ENCODE measurements at places on chromosomes 16 and 17.

DNA sequence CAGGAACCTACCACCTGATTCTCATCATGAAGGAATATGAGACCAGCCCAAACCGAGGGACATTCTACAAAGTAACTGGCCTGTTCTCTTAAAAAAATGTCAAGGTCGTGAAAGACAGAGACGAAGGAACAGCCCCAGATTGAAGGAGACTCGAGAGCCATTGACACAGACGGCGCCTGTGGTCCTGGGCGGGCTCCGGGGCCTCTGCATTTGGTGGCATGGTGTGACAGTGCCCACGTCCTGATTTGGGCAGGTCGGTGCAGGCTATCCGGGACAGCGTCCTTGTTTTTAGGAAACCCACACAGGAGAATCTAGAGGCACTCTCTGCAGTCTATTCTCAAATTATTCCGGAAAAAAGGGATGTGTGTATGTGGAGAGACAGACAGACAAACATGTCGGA lies 64.1 kb downstream of the ADCY9 start:
- DNase-seq, result peak; percentile 30

DNA sequence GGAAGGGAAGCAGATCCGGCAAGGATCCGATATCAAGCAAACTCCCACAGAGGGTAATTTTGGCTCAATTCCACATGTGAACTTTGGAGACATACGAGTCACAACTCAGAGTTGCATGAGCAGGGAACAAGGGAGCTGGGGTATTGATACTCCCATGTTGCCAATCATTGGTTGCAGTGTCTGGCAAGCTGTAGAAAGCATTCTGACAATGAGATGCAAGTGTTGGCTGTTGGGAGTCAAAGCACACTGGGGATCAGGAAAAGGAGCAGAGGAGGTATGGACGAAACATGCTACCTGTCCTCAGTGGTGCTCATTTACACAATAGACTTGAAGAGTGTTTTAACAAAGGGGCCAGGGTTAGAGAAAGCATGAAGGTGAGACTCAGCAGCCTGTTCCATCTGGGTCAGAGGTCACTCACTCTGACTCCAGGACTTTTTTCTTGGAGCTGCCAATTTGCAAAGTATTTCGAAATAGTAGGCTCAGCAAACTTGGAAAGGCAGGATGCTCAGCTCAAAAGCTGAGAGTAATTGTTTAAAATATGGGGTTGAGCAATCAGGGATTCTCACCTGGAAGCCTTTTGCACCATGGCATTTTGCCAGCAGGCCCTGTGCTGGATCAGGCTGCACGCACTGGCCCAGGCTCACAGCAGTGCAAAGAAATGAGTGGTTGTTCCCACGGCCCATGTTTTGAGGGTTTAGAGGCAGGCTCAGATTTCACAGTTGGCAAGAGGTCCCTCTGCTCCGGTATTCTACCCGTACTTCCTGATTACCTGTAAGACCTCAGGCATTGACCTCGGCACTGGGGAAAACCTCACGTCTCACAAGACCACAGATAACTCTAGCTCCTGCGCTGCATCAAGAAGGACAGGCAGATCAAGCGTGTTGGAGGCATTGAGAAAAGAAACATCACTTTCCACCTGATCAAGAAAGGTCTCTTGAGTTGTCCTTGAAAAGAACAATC lies 17.6 kb upstream of the NKD1 start:
- no peak for DNase-seq

DNA sequence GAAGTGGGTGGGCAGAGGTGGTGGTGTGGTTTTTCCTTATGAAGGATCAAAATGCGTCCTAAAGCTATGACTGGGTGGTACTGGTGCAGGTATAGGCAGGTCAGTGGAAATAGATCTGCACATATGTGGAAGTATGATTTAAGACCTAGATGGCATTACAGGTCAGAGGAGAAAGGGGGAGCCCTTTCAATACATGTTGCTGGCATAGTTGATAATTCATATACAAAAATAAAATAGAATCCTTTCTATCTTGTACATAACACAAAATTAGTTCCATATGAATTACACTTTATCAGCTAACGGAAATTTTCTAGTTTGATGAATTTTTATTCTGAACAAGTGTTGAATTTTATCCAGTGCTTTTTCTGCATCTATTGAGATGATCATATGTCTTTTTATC lies 20.8 kb upstream of the PIK3R5 start:
- no peak for DNase-seq

DNA sequence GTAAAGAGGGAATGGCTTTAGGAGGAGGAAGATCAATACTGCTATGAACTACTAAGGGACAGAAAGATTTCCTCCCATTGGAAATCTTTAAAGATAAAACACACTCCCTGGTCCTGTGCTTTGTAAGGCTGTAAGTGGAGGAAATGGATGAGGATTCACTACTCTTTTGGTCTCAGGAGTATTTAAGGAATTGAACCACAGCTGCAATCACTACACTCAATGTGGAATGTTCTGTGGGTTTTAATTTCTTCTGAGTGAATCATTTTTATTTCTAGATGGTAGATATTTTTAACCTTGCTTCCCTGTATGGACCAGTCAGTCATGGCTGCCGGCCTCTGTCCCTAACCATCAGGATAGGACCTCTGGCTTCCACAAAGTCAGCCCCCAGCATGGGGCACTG lies 65.6 kb downstream of the SDR42E1 start:
- DNase-seq, result no peak

DNA sequence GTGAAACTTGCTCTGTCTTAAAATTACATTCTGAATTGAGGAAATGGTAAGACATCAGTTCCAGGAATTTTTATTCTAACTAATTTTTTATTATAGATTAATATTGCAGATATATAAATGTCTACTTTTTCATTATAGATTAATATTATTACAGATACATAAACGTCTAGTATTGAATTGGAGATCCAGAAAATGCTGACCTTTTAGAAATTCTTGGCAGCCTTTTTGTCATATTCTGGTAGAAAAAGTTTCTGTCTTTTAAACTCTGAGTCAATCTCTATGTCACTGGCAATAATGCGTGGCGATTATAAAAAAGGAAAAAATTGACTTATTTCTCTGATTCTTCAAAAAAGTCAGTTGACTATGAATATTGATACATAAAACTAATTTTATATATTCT lies 8.7 kb downstream of the ERCC4 start:
- DNase-seq, result no peak

DNA sequence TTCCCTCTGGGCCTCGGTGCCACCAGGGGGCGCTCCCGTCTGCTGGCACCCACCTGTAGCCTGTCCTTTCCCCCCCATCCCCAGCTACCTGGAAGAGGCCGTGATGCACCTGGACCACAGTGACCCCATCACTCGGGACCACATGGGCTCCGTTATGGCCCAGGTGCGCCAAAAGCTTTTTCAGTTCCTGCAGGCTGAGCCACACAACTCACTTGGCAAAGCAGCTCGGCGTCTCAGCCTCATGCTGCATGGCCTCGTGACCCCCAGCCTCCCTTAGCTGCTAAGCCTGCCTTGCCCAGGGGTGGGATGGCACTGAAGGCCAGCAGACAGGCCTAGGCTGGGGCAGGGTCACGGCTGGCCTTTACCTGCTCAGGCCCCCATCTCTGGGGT lies 818 bp upstream of the NRN1L start:
- no peak for DNase-seq

- DNase-seq, result no peak
Observed at GRCh38 chr17:78132767-78133178, 2.2 kb downstream of the TMC8 start.

GRCh38 chr17:42655528-42655927 lies 3.6 kb upstream of the TUBG2 start:
- DNase-seq, result no peak

- DNase-seq, result no peak
Observed at GRCh38 chr16:22670551-22671041, 143.4 kb upstream of the HS3ST2 start.

DNA sequence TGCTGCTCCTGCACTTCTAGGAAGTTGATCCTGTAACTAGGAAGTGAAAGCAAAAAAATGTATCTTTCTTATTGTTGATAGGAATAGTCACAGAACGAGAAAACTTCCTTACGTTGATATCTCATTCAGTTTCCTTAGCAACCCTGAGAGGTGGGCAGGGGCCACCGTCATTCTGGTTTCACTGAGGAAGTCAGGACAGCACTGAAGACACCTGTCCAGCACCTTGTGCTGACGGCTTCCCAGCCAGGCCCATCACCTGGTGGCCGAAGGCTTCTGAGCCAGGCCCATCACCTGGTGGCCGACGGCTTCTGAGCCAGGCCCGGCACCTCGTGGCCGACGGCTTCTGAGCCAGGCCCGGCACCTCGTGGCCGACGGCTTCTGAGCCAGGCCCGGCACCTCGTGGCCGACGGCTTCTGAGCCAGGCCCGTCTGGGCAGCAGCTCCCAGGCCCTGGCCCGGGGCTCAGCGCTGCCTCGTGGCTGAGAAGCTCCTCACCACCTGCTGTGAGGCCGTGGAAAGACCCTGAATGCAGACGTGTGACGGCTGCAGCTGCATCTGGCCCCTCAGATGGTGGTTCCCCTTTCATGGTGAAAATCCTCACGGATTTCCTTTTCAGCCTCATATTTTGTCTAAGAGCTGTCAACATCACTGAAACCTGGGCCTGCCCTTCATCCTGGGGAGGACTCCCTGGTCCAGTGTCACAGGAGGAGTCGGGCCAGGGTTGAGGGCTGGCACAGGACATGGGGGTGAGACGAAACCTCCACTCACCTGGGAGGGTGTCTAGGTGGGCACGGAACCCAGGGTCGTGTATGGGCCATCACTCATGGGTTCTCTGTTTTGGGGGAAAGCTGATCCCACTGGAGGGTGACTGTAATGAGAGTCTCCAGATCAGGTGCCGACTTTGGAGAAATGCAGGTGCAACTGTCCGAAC lies 33.0 kb upstream of the ZNF750 start:
- no peak for DNase-seq

DNA sequence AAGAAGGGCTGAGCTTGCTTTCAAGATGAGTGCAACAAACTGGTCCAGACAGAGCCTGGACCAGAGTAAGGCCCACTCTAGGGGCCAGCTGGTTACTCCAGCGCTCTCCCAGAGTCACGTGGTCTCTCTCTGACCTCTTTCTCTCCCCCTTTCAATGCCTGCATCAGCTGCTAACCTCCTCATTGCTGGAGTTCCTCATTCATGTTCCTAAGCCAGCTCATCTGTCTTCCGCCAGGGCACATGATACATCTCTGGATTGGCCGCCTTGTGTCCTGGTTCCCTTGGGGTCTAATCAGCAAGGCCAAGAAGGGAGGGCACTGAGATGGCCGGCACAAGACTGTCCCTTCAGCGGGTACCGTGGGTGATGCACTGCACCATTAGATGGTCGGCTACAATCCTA lies 26.9 kb upstream of the ZFP90 start:
- no peak for DNase-seq

DNA sequence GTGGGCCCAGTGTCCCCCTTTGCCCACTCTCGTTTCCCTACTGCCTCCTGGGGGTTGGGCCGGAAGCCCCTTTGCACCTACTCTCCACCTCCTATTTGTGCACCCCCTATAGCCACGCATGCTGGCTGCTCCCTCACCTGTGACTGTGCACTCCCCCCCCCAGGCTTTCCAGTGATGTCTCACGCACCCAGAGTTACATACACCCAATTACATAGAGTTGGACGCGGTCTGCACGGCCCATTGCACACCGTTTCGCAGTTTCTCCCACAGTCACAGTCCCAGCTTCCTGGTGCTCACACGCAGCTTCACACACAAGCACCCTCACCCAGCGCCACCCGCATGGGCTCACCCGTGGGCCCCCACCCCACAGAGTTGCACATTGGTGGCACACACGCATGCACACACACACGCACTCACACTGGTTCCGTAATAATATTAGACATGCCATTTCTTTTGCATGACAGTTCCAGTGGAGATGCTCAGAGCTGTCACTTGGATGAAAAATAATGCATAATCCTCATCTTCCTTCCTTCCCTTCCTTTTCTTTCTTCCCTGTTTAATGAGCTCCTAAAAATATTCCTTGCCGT lies 21.5 kb upstream of the C1QL1 start:
- no peak for DNase-seq

GRCh38 chr16:52117171-52117570 lies 429.8 kb downstream of the TOX3 start:
- no peak for DNase-seq

GRCh38 chr16:74748616-74749026 lies 26.0 kb downstream of the FA2H start:
- no peak for DNase-seq

DNA sequence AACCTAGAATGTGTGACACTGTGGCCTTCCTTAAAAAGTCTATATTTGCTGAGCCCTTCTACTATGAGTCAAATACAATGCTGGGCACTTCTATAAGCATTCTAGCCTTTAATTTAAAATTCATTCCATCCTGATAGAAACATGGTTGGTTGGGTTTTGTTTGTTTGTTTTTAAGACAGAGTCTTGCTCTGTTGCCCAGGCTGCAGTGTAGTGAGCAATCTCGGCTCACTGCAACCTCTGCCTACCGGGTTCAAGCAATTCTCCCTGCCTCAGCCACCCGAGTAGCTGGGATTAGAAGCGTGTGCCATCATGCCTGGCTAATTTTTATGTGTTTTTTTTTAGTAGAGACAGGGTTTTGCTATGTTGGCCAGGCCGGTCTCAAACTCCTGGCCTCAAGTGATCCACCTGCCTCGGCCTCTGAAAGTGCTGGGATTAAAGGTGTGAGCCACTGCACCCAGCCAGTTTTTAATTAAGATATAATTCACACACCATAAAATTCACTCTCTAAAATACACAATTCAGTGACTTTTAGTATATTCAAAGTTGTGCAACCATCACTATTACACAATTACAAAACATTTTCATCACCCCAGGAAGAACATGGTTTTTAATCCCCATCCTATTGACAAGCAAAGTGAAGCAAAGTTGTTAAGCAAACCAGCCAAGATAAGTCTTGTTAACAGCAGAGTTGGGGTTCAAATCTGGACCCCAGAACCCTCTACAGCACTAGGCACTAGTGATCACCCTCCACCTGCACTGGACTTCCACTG lies 42.8 kb downstream of the CMTM4 start:
- no peak for DNase-seq

- peak; percentile 63 for DNase-seq
Observed at GRCh38 chr16:49281843-49282642, 405 bp upstream of the CBLN1 start.

DNA sequence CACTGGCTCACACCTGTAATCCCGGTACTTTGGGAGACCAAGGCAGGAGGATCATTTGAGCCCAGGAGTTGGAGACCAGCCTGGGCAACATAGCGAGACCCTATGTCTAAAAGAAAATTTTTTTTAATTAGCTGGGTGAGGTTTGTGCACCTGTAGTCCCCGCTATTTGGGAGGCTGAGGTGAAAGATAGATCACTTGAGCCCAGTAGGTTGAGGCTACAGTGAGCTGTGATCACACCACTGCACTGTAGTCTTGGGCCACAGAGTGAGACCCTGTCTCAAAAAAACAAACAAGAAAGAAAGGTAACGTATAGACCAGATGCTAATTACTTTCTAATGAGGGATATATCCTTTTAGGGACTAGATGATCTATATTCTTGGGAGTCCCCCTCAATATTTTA lies 8.1 kb downstream of the NOL11 start:
- DNase-seq, result no peak
